NCI-H2227 treated with DMSO at 0.1 percent for 48 hours (cell line): ENCODE measurements at places on chromosomes 2 and 18.

- DNase-seq: no peak
These were observed 29.6 kb upstream of the KCNG3 start for GRCh38 chr2:42523341-42523740.

- DNase-seq: no peak
These were observed 103.9 kb upstream of the LRP1B start for GRCh38 chr2:142234741-142235140.

- DNase-seq: no peak
These were observed 14.6 kb downstream of the TEX51 start for GRCh38 chr2:126913329-126913728.

DNA sequence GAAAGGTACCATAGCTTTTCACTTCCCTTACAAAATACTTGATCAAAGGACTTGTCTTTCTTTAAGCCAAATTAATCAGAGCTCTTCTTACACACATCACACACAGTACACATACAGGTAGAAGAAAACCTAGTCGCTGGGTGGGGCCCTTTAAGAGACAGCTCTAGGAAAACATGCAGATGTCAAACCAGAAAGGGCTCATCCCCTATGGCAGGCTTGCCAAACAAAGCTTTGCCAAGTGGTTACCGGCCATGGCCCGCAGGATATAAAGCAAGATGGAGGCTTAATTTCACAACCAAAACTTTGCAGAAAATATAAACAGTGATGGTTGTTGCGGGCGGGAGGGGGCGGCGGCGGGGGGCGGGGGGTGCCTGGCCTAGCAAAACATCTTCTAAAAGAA, 2156.0 kb upstream of the PIK3C3 start:
- peak; percentile 38 for DNase-seq

- DNase-seq: no peak
These were observed 33.0 kb upstream of the CCDC195 start for GRCh38 chr2:224749136-224749535.

DNA sequence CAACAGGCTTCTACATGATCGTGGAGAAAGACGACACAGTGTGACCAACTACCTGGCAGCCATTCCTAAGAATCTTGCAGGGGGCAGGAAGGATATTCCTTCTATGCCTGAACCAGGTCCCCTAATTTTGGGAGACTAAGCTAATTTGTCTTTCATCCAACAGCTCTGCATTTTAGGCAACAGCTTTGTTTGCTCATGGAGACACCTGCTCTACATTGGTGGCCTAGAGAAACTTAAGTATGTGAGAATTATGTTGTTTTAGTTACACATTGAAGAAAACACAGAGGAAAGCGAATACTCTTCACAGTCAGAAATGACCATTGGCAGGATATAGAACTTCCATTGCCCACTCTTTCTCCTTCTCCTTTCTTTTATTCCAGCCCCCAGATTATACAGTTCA, 75.2 kb downstream of the ASXL3 start:
- no peak for DNase-seq

GRCh38 chr2:217753460-217754200, 249.2 kb downstream of the TNS1 start:
- no peak for DNase-seq

DNA sequence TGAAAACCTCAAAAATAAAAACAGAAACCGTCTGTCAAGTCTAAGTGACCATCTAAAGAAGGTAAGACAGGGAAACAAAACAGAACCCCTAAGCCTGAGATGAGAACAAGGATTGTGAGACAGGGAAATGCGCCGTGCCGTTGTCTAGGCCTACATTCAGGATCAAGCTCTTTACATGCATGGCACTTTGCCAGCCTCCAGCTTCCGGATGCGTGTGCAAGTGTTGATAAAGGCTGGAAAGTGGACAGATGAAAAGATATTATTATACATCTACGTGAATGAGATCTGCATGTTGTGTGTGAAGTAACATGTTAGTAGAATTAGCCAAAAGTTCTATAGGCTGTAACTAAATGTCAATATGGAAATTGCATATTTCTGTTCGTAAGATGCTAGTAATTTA, 28.6 kb upstream of the TMEM87B start:
- no peak for DNase-seq

GRCh38 chr2:227613272-227613660, 1.4 kb downstream of the SCYGR3 start:
- no peak for DNase-seq

DNA sequence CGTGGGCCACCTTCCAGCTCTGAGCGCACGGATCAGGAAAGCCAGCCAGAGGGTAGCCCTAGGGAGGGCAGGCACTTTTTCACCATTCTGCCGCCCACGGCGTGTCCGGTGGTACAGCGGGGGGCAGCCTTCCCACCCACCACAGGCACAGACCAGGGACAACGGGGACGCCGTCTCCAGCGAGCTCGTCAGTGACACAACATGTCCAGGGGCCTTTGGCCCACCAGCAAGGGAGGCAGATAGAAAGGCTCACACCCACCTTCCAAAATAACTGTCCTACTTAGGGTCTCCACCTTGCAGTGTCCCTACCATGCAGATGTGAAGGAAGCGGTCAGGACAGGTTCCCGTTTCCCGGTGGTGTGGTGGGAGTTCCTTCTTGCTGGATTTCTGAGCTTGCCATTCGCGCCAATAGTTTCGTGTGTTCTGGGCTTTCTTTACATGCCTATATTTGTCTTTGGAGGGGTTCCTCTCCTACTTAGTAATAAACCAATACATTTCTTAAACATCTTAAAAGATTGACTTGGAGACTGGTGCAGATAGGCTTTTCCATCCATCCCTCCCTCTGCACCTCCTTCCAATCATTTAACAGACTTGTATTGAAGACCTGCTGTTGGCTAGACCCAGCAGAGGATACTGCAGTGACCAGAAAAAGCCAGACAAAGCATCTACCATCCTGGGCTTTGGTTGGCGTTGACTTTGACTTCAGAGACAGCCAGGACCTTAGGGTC, 872 bp downstream of the ASB1 start:
- peak; percentile 11 for DNase-seq

GRCh38 chr18:55336438-55337100, 251.4 kb downstream of the TCF4 start:
- DNase-seq: no peak

DNA sequence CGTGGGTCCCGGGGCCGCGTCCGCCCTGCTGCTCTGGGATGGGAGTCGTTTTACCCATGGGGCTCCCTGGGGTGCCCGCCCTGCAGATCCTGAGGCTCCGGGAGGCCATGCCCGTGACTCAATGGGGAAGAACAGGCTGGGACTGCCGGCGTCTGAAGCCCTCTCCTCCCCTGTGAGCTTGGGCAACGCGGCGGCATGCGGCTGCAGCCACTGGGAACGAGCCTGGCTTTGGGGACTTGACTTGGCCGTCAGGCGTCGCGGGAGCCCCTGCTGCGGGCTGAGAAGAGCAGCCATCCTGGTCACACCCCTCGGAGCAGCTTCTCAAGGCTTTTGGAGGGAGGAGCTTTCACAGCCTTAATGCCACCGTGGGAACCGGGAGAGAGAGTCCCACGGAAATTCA, 126.9 kb upstream of the CTDP1 start:
- DNase-seq: no peak
